ENCODE measurements at places on chromosomes 2 and 18.
A peak's percentile ranks its signal among the peaks of the same experiment; 100 is the strongest.

GRCh38 chr18:11821208-11821607, 30.0 kb upstream of the CHMP1B start:
- H3K27ac ChIP-seq: no peak overlapping the region
- H3K4me3 ChIP-seq: no peak overlapping the region
- no peaks in the 10 kb centered on the region for H3K36me3 ChIP-seq
- H3K27me3 ChIP-seq: no peaks in the 10 kb centered on the region
- no peaks in the 10 kb centered on the region for H3K4me1 ChIP-seq

DNA sequence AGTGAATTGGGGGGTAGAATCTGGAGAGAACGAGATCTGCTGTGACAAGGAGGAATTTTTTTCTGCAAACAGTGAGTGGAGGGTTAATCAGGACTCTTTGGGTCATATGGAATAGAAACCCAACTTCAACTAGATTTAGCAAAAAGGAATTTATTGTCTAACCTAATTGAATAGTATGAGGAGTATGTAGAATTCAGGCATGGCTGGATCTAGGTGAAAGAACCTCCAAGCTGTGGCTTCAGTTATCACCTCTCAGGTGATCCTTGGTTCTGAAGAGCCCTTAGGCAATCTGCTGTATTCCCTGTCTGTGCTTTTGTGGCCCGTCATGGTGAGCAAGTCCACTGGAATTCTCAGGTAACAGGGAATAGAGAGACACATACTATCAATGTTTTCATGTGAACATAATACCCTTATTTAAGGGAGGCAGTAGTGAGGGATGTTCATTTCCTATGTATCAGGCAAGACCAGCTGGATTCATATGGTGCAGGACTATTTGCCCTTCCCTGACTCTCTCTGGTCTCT, 164.7 kb downstream of the ALPK2 start:
- no peak overlapping the region for H3K4me3 ChIP-seq
- no peaks in the 10 kb centered on the region for H3K36me3 ChIP-seq
- no peaks in the 10 kb centered on the region for H3K27me3 ChIP-seq

DNA sequence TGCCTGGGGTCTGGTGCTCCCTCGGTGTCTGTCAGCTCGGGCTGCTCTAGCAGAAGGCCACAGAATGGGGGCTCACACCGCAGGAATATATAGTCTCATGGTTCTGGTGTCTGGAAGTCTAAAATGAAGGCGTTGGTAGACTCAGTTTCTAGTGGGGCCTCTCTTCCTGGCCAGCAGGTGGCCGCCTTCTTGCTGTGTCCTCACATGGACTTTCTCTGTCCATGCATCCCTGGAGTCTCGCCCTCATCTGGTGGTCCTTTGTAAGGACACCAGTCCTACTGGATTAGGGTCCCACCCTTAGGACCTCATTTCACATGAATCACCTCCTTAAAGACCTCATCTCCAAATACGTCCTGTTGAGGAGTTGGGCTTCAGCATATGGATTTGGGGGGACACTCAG, 65.7 kb downstream of the RRM2 start:
- H3K27ac ChIP-seq: no peak overlapping the region
- no peaks in the 10 kb centered on the region for H3K4me1 ChIP-seq
- H3K36me3 ChIP-seq: peaks cover 7% of the 10 kb centered on the region

DNA sequence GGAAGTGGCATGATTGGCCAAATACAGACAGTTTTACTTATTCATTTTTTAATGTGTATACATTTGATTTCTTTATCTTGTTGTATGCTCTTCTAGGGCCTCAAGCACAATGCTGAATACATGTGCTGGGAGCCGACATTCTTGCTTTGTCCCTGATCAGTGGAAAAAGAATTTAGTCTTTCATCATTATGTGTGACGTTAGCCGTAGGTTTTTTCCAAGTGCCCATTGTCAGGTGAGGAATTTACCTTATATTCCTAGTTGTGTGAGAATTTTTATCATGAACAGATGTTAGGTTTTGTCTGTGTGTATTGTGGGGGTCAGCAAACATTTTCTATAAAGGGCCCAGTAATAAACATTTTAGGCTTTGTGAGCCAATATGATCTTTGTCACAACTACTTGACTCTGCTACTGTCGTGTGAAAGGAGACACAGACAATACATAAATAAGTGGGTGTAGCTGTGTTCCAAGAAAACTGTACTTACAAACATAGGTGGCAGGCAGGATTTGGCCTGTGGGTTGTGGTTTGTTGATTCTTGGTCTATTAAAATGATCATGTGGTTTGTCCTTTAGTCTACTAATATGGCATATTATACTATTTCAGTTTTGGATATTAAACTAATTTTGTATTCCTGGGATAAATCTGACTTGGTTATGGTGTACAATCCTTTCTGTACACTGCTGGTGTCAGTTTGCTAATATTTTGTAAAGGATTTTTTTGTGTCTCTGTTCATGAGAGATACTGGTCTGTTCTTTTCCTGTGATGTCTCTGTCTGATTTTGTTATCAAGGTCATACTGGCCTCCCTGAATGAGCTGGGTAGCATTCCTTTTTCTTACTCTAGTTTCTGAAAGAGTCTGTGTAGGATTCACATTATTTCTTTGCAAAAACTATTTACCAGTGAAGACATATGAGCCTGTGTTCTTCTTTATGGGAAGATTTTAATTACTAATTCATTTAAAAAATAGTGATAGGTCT, 132.2 kb upstream of the SMAD7 start:
- DNase-seq: no peak
- no peak overlapping the region for H3K4me3 ChIP-seq
- no peaks in the 10 kb centered on the region for H3K4me1 ChIP-seq
- H3K27me3 ChIP-seq: no peaks in the 10 kb centered on the region
- no peak overlapping the region for H3K27ac ChIP-seq
- peaks cover 3% of the 10 kb centered on the region for H3K36me3 ChIP-seq

DNA sequence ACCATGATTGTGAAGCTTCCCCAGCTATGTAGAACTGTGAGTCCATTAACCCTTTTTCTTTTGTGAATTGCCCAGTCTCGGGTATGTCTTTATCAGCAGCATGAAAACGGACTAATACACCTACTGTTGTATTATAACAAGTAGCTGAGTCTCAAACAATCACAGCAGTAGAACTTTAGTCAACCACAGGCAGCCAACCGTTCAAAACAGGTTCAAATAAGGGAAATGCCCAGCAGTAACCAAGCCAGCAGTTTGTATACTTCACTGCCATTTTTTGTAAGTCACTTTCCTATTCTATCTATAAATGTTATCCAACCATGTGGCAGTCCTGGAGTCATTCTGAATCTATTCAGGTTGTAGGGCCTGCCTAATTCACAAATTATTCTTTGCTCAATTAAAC, 1560.6 kb upstream of the SLC39A10 start:
- no peak overlapping the region for H3K27ac ChIP-seq
- no peaks in the 10 kb centered on the region for H3K4me1 ChIP-seq
- no peak for DNase-seq
- H3K4me3 ChIP-seq: no peak overlapping the region
- H3K27me3 ChIP-seq: no peaks in the 10 kb centered on the region

DNA sequence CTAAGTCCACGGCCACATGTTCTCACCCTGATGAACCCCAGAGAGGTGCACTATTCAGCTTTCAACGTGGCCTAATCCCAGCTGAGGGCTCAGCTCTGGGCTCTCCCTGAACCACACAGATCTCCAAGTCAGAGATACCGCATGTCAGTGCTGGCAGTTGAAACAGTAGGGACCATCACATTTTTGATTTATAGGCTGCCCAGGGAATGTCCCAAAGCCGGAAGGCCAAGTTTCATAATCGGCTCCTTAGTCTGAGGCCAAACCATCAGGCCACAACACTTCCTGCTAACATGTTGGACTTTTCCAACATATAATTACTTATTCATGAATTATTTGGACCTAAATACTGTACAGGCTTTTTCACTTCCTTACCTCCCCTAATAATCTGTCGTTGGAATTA, 91.9 kb upstream of the KLHL29 start:
- H3K27ac ChIP-seq: no peak overlapping the region
- H3K4me3 ChIP-seq: no peak overlapping the region
- no peaks in the 10 kb centered on the region for H3K36me3 ChIP-seq
- H3K4me1 ChIP-seq: peaks cover 4% of the 10 kb centered on the region
- DNase-seq: no peak
- H3K27me3 ChIP-seq: no peaks in the 10 kb centered on the region

- H3K27ac ChIP-seq: peak overlapping the region; percentile 99
- no peak overlapping the region for H3K4me3 ChIP-seq
- no peaks in the 10 kb centered on the region for H3K27me3 ChIP-seq
- H3K36me3 ChIP-seq: no peaks in the 10 kb centered on the region
Measured at GRCh38 chr2:26002632-26003310, 20.5 kb upstream of the KIF3C start.

DNA sequence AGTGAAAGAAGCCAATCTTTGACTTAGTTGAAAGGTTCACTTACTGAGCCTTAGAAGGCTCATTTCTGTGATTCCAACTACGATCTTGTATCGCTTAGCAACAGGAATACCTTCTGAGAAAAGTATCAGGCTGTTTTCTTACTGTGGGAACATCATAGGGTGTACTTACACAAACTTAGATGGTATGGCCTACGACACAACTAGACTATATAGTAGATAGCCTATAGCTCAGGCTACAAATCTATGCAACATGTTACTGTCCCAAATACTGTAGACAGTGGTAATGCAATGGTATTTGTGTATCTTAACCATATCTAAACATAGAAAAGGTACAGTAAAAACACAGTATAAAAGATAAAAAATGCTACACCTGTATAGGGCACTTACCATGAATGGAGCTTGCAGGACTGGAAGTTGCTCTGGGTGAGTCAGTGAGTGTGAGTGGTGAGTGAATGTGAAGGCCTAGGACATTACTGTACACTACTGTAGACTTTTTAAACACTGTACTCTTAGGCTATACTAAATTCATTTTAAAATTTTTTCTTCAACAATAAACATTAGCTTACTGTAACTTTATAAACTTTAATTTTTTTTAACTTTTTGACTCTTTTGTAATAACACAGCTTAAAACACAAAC, 148.8 kb upstream of the STON1 start:
- no peaks in the 10 kb centered on the region for H3K27me3 ChIP-seq
- H3K27ac ChIP-seq: no peak overlapping the region
- H3K4me1 ChIP-seq: peaks cover 13% of the 10 kb centered on the region

DNA sequence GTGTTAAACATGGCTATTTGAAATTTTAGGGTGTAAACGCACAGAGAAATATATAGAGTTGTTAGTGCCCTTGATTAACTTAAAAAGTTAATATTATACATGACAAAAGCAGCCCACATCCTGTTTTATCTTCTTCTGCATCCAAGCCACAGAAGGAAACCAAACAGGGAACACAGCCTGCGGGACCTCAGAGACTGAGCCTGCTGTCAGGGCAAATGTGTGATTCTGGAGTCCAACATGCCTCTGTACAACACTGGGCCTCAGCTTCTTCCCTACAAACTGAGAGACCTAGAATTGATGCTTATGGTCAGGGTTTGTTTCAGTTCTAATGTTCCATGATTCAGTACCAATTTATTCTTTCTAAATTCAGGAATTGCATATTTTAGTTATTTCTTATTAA, 404.7 kb downstream of the FBXO15 start:
- H3K27me3 ChIP-seq: no peaks in the 10 kb centered on the region
- DNase-seq: no peak
- H3K27ac ChIP-seq: no peak overlapping the region
- H3K36me3 ChIP-seq: no peaks in the 10 kb centered on the region

DNA sequence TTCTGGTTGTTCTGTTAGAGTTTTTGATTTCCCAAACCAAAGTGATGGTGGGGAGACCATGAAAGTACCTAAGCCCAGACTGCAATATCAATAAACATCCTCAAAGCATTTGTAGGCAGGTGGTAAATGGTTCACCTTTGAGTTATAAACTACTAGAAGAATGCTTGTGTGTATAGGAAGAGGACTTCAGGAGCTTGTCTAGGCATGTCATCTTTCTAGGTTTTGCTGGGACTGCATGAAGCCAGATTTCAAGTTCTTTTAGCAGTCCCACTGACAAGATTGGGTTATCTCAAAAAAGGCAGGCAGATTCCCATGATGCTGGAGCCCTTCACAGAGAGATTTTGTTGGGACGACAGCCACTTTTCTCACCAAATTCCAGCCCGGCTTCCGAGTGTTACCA, 135.3 kb downstream of the KCNE4 start:
- H3K4me3 ChIP-seq: no peak overlapping the region
- no peaks in the 10 kb centered on the region for H3K36me3 ChIP-seq
- no peaks in the 10 kb centered on the region for H3K4me1 ChIP-seq
- no peak for DNase-seq
- no peak overlapping the region for H3K27ac ChIP-seq

GRCh38 chr18:1039421-1039820, 134.8 kb downstream of the ADCYAP1 start:
- no peak overlapping the region for H3K4me3 ChIP-seq
- no peak overlapping the region for H3K27ac ChIP-seq

DNA sequence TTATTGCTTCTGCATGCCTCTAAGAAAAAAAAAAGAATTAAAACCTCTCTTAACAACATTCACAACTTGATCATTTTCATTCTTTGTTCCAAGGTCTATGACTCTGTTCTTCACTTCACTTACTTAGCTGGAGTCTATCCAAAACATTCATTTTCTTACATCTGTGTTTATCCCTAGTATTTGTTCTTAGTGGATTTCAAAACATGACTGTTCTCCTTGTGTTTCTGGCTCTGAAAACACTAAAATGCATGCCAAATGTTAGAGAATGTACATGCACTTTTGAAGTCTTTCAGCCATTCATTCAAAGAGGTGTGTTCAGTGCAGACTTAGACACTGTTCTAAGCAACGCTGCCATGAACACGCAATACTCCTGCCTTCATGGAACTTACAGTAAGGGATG, 138.8 kb downstream of the CNTNAP5 start:
- DNase-seq: no peak
- no peaks in the 10 kb centered on the region for H3K27me3 ChIP-seq
- no peaks in the 10 kb centered on the region for H3K4me1 ChIP-seq
- no peaks in the 10 kb centered on the region for H3K36me3 ChIP-seq
- H3K4me3 ChIP-seq: no peak overlapping the region

DNA sequence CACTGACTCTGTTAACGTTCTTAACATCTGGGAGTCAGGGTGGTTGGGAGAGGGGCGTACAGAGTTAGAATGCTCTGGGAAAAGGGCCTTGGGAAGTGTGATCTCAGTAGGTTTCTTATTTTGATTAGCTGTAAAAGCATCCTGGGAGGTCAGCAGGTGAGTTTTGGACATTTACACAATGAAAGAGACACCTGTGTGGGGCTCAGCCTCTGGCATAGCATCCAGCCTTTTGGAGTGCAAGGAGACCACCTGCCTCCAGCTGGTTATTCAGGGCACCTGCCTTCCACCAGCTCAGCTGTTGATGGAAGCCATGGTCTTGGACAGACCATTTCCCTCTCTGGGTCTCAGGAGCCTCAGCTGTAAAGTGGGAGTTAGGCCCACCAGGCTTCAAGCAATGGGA, 49.7 kb downstream of the ACAA2 start:
- H3K27me3 ChIP-seq: no peaks in the 10 kb centered on the region
- DNase-seq: no peak
- H3K4me1 ChIP-seq: no peaks in the 10 kb centered on the region
- H3K4me3 ChIP-seq: no peak overlapping the region
- no peak overlapping the region for H3K27ac ChIP-seq

- DNase-seq: peak; percentile 43
- H3K27me3 ChIP-seq: peaks cover 11% of the 10 kb centered on the region
- H3K4me3 ChIP-seq: peak overlapping the region; percentile 53
- peak overlapping the region; percentile 57 for H3K27ac ChIP-seq
- no peaks in the 10 kb centered on the region for H3K36me3 ChIP-seq
- H3K4me1 ChIP-seq: peaks cover 29% of the 10 kb centered on the region
Measured at GRCh38 chr18:80148326-80149199, 39.5 kb downstream of the ADNP2 start.

- no peak overlapping the region for H3K4me3 ChIP-seq
- H3K27me3 ChIP-seq: no peaks in the 10 kb centered on the region
- H3K27ac ChIP-seq: no peak overlapping the region
- H3K36me3 ChIP-seq: no peaks in the 10 kb centered on the region
- H3K4me1 ChIP-seq: no peaks in the 10 kb centered on the region
- no peak for DNase-seq
Measured at GRCh38 chr2:90207454-90208058, 1516.1 kb downstream of the RPIA start.

Data from CD14-positive monocyte (primary cell).